ENCODE measurements at places on chromosomes 3 and 15. TPM values are rescaled to one million over a fixed set of nuclear protein-coding genes. Genes with fewer than 3 reads are reported as not detected.

Gene POPDC2
- polyA plus RNA-seq: 140 TPM

GRCh38 chr3:42752441-42752840 is 20.6 kb downstream of the CCDC13 start:
- DNase-seq: no peak

- no peak for DNase-seq
These were observed 72.4 kb downstream of the CRYGS start for GRCh38 chr3:186471771-186472170.

Gene ONECUT1
- not detected for polyA plus RNA-seq

DNA sequence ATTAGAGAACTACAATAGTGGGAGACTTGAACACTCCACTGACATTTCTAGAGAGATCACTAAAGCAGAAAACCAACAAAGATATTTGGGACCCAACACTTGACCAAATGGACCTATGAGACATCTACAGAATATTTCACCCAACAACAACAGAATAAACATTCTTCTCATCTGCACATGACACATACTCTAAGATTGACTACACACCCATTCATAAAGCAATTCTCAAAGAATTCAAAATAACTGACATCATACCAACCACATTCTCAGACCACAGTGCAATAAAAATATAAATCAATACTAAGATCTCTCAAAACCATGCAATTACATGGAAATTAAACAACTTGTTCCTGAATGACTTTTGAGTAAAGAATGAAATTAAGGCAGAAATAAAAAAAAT is 473.7 kb downstream of the LPP start:
- DNase-seq: no peak

GRCh38 chr3:147656023-147656422 is 246.9 kb downstream of the ZIC1 start:
- DNase-seq: no peak

DNA sequence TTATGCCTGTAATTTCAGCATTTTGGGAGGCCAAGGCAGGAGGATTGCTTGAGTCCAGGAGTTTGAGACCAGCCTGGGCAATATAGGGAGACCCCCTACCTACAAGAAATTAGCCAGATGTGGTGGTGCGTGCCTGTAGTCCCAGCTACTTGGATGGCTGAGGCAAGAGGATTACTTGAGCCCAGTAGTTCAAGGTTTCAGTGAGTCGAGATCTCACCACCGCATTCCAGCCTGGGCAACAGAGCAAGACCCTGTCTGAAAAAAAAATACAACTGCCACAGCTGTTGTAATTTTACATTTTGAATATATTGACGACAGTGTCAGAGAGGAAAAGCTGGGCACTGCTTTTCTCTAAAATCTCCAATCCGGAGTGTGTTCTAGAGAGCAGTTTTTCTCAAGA is 21.2 kb downstream of the TATDN2 start:
- no peak for DNase-seq

DNA sequence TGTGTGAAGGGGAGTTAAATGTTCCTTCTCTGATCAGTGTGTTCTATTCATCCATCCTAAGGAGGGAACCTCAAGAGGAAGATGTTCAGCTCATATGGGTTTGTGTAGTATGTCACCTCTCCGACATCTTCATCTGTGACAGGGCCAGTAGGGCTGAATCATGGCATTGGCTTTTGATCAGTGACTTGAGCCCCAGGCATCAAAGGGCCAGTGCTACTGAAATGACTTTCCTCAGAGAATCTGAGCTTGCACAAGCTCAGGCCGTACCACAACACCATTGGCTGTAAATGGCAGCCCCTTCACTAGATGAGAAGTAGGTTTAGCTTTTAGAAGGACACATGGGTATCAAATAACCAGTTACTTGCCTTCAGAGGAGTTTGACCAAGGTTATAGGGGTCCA is 183.2 kb upstream of the NR2E3 start:
- no peak for DNase-seq

All from psoas muscle (tissue), 8 donors.